ENCODE measurements at places on chromosomes 13 and 19. TPM values are rescaled to one million over a fixed set of nuclear protein-coding genes. Genes with fewer than 3 reads are reported as not detected.

GRCh38 chr13:112688560-112689302 is 1.1 kb upstream of the ATP11A start:
- no peak for DNase-seq

DNA sequence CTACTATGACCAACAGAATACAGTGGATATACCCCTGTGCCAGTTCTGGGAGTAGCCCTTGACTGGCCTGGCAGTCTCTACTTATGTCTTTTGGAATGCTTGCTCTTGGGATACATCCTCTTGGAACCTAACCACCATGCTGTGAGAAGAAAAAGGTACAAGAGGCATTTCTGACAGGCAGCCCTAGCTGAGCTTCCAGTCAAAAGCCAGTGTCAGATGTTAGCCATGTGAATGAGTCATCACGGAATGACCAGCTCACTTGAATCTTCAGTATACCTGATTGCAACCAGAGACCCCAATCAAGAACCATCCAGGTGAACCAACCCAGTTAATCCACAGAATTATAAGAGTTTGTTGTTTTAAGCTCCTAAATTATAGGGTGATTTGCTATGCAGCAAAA is 4.1 kb downstream of the CCDC169 start:
- no peak for DNase-seq

DNA sequence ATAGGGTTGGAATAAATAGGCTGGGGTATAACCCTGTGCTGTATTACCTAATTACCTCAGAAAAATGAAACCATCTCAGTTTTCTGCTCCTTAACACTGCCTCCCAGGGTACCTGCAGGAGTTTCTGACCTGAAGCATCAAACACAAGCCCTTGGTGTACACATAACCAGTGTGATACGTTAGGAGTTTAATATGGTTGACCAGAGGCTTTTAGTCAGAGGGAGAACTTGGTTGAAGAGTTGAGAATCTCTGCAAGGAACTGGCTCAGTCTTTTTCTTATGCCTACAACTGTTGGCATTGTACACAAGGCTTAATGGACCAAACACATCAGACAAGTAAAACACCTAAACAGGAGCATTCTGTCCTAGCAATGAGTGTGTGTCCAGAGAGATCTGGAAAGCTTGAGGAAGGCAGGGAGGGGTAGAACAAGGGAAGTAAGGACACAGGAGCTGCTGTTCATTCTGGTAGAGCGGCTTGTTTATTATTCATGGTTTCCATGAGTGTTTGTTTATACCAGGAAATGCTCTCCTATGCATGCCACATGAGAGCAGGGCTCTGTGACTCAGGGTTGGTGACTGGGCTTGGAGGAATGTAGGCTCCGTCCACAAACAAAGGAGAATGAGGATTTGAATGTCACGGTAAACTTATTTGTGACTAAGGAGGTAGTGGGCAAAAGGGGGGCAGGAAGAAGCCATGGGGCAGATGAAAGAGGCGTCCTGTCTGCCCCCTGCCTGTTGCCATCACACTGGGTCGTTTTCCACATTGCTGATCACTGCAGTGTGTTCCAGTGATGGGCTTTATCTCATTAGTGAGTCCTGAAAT is 11.9 kb upstream of the SPATA13 start:
- no peak for DNase-seq

ZNF284 gene
- 0.42 TPM for total RNA-seq

- DNase-seq: no peak
Observed at GRCh38 chr19:5957170-5957569, 20.8 kb downstream of the RANBP3 start.

DNA sequence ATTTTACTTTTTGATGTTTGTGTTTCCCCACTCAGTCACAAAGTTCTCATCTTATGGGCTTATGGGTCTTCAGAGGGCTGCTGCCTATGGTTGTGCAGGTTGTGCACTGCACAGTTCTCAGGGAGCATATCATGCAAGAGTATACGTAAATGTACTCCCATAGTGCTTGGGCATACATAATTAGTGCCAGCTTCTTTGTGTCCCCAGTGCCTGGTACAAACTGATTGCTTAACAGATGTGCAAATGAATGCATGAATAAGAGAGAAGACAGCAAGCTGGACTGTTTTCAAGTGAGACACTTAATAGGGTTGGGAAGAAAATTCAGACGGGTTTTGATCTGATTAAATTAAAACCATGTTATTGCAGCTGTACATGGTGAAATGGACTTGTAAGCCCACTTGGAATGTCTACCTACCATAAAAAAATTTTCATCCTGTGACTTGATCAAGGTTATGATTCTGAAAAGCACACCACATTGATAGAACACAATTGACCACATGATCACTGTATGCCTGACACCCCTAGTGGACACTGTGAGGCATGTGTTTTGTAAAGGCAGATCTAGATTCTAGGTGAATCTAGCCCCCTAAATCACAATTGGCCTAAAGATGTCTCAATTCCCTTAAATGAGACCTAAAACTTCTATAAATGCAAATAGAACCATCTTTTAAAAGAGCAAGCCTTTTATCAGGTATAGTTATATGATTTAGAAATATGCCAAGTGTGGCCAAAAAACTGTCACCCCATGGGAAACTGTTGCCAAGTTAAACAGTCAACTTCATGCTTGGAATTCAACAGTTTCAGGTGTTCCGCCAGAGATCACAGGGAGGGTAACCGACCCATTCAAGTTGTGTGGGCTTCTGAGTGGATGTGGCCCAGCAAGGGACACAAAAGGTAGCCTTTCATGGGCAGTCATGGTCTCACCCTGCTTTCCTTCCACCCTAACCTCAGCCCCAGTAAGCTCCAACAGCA is 27.9 kb downstream of the FAM124A start:
- peak; percentile 18 for DNase-seq

LYPD3 gene
- 0.28 TPM for total RNA-seq

THSD1 gene
- total RNA-seq: 1.1 TPM

NDFIP2 gene
- total RNA-seq: 35.0 TPM

DNA sequence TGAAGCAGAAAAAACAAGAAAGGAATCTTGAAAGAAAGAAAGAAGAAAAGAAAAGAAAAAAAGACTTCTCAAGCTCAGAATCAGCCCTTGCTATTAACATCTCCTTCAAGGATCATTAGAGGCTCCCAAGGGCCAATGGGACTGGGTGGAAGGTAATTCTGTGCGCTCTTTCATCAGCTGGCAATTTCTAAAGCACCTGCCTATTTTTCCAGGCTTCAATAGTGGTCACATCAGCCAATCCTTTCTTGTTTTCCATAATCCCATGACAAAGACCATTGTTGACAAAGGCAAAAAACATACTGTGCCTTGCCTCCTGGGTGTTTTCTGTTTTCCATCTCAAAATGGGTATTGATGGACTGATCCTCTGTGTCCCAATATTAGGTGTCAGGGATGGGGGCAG is 88.2 kb upstream of the TSC22D1 start:
- DNase-seq: no peak

GSX1 gene
- not detected for total RNA-seq

PEG3 gene
- total RNA-seq: 1.5 TPM

DNA sequence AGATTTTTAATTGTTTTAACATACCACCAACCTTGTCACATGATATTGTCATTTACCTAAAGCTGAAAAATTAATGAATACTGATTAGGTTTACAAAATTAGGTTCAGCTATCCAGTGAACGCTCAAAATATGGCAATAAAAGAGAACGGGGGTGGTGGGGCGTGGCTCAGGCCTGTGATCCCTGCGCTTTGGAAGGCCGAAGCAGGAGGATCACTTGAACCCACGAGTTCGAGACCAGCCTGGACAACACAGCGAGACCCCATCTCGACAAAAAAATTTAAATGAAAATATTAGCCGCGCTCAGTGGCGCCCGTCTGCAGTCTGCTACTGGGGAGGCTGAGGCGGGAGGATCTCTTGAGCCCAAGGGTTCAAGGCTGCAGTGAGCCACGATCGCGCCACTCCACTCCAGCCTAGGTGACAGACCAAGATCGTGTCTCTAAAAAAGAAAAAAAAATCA is 516 bp upstream of the FAM32A start:
- DNase-seq: no peak

C3 gene
- total RNA-seq: 371 TPM

GRCh38 chr13:23411220-23411619 is 22.3 kb downstream of the SACS start:
- DNase-seq: no peak

NLRP13 gene
- total RNA-seq: not detected

DNA sequence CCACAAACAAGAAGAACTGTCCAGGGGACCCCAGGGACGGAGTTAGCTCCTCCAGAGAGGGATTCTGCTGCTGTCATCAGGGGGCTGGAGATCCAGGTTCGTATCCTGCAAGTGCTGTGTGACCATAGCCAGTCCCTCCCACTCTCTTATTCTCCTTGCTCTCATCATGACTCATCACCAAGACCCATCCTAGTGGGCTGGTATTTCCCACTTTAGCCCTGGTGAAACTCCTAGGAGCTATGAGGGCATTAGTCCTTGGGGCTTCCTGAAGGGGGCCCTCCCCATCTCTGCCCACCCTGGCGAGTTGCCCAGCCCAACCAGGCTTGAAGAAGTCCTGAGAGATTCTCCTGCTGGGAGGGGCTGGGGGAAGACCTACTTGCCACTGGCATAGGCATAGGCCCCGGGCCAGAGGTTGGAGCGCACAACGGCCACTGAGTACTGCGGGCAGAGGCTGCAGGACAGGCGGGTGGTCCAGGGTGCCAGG is 7.5 kb upstream of the DMWD start:
- DNase-seq: no peak

LHB gene
- 6.6 TPM for total RNA-seq

DNA sequence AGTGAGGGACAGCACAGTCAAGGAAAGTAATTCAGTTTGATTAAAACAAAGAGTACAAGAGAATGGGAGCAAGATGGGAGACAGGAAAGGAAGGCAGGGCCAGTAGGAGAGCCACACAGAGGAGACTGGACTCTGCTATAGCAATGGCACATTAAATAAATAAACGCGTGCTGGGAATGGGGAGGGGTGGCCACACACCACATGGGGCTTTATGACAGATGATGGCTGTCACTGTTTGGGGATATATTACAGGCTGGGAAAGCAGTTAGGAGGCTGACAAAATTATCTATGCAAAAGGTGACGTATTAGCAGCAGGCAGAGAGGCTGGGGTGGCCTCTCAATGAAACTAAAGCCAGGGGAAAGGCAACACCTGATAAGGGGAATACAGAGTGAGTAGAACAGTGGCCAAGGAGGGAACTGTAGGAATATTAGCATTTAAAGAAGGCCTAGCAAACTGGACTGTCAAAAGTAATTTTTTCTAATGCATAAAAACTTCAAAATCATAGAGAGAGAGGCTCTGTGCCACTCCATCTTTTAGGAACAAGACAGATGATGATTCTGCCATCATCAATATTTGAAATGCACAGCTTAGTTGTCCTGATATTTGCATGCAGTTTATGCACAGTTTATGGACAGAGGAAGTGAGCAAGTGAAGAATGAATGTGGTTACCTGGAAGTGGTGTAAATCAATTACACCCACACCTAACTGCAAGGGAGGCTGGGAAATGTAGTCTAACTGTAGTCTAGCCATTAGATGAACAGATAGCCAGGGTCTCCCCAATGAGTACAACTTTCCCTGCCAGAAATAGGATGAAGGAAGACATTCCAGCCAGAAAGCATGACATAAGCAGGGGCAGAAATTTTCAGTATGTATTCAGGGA is 346.5 kb downstream of the FOXO1 start:
- DNase-seq: no peak

OR10H2 gene
- not detected for total RNA-seq

- no peak for DNase-seq
Observed at GRCh38 chr13:39760521-39760920, 105.1 kb downstream of the COG6 start.

SH2D3A gene
- 10.1 TPM for total RNA-seq

C13orf42 gene
- not detected for total RNA-seq

DNA sequence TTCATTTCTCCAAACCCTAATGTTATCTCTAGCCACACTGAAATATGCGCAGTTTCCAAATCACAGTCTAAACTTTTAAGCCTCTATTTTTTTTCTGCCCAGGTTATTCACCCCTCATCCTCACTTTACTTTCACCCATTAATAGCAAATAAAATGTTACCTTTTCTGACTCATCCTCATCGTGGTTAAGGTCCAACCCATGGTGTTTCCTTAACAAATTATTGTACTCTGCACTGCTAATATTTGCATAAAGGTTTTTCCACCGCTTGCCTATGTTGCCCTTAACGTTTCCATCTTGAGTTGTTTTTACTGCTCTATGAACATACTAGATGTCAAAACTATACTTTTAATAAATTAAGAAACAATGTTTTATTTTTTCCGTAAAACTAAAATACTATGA is 780.9 kb upstream of the KLHL1 start:
- DNase-seq: no peak

DNA sequence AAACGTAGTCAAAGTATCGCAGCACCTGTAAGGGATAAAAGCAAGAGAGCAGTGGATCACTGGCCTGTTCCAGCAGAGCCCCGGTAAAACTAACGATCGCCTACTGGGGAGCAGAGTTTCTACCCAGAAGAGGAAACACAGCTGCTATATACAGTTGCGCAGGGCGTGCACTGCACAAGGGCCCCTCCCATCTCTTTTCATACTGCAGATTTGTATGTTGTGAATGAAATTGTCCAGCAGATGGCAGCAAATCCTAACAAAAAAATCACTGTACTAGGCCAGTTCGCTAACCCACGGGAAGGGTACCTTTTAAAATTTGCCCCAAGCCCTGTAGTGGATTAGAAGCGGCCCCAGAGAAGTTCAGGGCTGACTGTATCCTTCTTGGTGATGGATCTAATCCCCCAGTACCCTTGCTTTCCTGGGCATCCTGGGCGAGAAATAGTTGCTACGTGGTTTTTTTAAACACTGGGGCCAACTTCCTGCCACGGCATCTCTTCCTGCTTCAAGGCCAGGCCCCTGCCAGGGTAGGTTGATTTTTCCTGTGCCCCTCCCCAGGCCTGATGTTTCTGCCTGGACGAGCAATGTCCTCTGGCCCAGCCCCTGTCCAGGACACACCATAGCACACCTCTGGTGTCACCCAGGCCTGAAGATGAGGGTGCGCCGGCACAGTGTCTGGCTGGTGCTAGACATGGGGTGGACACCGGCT is 127.0 kb downstream of the IER2 start:
- DNase-seq: no peak

GRCh38 chr13:59360916-59361315 is 802.8 kb downstream of the DIAPH3 start:
- no peak for DNase-seq

DNA sequence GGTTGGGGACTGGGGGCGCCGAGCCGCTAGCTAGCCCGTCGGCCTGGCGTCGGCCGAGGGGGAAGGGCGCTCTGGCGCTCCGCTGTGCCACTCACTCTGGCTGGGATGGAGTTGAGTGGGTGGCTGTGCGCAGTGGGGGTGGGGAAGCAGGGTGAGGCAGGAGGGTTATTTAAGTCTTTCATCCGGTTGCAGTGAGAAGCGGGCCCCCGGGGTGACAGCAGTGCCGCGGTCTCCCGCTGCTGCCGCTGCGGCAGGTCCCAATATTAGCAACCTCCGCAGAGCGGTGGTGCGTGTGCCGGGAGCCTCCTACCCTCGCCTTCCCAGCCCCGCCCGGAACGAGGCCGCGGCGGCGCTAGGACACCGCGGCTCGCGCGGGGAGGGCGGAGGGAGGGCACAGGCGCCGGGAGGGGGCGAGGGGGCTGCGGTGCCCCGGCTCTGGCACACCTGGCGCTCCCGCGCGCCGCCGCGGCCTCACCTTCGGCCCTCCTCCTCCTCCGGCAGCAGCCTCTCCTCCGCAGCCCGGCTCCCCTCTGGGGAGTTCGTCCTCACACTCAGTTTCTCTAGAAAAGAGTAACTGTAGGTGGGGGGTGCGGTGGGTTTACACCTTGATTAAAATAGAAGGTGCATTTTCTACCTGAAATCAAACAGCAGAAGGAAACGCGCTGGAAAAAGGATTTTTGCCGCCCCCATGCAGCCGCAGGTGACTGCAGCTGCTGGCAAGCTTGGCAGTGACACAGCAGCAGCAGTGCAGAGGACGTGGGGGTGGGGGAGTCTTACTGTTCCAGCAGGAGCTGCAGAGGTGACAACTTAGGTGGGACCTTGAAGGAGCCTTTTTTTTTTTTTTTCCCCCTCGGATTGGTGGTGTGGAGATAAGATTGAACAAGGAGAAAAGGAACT is 4.5 kb downstream of the FGF9 start:
- DNase-seq: peak; percentile 63
